ENCODE measurements at places on chromosomes 16 and 17.
A peak's percentile ranks its signal among the peaks of the same experiment; 100 is the strongest.

- no peak for DNase-seq
Measured at GRCh38 chr16:82008957-82009592, 2.2 kb downstream of the SDR42E1 start.

DNA sequence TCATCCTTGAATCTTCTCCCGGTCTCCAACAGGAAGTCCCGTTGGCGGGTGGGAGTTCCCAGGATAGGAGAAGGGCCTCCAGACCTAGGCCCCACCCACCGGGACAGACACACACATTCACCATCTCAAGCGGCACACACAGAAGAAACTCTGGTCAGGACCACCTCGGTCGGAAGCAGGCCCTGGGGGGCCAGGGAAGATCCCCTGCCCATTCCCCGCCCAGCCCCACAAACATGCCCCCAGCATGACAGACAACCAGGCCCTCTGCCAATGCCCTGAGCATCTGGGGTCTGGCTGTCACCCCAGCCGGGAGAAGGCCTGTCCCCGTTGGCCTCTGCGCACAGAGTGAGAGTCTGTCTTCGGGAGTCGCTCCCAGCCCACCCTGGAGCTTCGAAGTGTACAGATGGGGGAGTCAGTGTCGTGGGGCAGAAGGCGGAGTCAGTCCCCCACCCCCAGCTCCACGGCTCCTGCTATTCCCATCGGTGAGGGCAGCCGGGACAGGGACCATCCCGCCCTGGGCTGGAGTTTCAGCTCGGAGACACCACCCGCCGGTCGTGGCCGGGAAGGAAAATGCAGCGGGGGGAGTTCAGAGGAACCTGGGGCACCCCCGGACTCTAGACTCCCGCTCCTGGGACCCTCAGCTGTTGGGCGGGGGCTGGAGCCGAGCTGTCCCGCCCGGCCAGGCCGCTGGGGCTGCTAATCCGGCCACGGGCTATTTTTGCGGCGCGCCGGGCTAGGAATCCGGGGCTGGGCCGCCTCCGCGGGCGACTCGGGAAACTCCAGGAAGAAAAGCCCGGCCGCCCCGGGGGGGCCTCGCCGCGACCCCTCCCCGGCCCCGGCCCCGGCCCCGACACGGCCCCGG, 660 bp downstream of the RHBDF1 start:
- no peak for DNase-seq

DNA sequence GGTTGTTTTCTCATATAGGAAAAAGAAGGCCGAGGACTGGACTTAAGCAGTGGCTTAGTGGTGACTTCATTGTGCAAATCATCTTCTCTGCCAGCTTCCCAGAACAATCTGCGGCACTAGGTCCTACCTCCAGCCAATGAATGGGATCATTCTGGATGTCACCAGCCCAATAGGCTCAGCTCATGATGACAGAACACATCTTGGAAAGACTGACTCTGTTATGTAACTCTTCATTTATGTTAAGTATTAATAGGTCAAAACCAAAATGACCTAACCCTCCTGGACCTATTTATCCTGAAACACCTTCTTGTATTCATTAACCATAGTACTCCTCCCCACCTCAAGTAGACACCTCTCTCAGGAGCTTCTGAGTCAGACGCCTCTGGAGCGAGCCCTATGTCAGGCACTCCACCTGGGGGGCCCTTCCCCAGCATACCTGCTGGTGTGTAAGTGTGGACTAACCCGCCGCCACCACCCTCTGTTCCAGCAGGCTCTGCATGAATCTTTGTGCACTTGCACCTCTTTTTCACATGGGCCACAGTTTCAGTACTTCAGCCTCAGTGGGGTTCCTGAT, 7.2 kb downstream of the ARL2BP start:
- no peak for DNase-seq

- no peak for DNase-seq
Measured at GRCh38 chr17:3835410-3836229, 10.4 kb downstream of the NCBP3 start.

DNA sequence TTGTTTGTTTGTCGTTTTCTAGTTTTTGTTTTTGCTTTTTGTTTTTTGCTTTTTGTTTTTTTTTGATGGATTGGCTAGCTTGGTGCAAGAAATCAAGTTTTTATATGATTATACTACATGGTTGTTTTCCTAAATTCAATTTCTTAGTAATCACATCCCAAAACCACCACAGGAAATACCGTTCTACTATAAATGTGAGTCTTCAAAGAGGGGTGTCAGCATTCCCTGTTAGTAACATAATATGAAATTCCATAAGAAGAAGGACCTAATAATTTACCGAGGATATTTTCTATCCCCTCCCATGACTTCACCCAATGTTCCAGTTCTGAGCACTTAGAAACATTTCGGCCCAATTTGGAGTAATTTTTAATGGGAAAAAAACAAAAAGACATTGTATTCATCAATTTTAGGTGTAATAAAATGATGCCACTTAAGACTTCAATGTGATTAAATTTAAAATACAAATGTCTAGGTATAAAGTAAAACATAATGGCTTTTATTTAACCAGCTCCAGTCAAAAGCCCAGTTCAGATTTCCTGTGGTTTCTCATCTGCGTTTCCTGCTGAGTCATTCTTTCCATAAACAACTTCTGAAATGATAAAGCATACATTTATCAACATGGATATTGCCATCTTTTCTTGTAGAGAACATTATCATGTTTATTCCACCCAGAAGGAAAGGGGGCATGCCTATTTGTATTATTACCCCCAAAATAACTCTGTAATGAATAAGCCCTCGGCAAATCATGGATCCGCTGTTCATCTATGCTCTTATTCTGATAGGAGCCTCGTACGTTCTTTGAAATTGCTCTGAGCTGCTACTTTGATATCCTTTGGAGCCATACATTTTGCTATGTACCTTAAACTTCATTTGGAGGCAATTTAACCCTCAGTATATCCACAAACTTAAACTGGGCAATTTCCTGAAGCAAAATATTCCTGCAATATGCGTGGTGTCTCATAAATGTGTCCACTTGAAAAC, 28.1 kb downstream of the HSBP1 start:
- DNase-seq = no peak

- DNase-seq = no peak
Measured at GRCh38 chr16:66057057-66057456, 309.4 kb upstream of the CDH5 start.

GRCh38 chr16:50377001-50377400, 8.2 kb upstream of the BRD7 start:
- DNase-seq = no peak

GRCh38 chr17:62600805-62601204, 26.7 kb upstream of the MRC2 start:
- DNase-seq = no peak

DNA sequence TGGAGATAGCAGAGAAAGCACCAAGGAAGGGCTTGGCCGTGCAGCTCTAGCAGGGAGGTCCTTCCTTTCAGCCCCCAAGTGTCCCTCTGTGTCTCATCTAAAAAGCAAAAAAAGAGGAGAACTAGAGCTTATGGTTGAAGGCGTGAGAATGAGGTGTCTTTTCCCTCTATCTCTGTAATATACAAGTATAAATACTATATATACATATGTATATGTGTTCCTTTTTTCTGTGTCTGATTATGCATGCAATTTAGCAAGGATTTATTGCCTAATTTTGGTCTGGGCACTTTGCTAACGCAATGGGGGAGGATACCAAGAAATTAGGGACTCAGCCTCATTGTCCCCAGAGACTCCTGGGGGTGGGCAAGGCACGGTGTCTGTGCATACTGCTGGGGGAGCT, 90.2 kb upstream of the CCL2 start:
- no peak for DNase-seq

DNA sequence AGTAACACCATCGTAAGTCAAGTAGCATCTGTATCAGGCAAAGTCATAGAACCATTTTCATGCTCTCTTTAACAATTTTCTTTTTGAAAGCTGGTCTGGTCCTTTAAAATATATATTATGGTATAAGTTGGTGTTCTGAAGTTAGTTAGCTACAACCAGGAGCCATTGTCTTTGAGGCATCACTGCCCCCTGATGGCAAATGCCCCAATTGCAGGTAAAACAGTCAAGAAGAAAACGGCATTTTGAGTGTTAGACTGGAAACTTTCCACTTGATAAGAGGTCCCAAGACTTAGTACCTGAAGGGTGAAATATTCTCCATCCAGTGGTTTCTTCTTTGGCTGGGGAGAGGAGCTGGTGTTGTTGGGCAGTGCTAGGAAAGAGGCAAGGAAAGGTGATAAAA, 14.1 kb downstream of the TP53 start:
- DNase-seq = peak; percentile 25

DNA sequence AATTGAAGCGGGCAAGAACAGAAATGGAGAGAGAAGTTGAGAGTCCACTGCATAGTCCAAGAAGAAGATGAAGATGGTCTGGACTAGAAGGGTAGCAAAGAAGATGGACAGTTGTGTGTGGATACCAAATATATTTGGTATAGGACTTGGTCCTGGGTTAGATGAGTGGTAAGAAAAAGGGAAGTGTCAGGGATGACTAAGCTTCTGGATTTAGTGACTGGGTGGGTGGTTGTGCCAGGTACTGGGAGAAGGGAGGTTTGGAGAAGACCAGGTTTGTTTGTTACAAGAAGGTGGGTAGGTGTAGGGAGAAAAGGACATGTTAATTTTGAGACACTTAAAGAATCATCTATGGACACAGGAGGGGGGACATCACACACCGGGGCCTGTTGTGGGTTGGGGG, 5.4 kb downstream of the VMP1 start:
- no peak for DNase-seq

GRCh38 chr16:85898521-85899442, at the start of gene IRF8:
IRF8 (plus strand) TSS chr16:85899162; CDS start chr16:85903016, 3,854 bp downstream.
- DNase-seq = peak; percentile 92

- no peak for DNase-seq
Measured at GRCh38 chr16:30623536-30624283, 13.5 kb upstream of the ZNF689 start.

DNA sequence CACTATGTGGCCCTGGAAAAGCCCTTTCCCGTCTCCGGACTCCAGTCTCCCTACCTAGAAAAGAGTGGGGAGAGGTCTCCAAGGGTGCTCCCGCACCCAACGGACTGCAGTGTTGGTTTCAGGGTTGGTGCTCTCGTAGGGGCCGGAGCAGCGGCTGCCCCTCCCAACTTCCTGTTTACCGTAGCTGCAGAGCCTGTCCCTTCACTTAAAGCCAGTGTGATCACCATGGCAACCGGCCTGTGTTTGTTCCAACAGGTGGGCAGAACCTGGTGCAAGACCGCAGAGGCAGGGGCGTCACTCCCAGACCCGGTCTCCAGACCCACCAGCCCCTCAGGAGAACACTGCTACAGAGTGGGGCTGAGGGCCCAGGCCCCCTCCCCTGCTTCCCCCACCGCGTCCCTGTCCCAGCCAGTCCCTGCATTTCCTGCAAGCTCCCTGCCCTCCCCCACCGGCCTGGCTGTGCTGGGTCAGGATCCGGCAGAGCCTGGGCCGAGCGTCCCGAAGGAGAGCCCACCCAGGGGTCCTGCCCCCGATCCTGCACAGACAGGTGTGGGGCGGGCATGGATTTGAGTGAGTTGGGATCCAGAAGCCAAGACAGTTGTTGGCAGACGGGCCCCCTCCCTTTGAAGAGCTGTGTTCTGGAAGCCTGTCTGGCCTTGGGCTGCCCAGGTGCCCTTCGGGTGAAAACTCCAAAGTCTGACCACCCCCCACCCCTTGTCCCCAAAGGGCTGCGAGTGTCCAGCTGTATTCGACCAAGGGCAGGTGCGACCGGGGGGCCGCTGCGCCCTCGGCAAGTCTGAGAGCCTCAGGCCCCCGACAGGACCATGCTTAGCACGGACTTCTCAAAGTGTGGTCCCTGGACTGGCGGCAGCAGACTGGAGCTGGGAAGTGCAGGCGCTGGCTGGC, 1.5 kb upstream of the BAIAP3 start:
- no peak for DNase-seq

DNA sequence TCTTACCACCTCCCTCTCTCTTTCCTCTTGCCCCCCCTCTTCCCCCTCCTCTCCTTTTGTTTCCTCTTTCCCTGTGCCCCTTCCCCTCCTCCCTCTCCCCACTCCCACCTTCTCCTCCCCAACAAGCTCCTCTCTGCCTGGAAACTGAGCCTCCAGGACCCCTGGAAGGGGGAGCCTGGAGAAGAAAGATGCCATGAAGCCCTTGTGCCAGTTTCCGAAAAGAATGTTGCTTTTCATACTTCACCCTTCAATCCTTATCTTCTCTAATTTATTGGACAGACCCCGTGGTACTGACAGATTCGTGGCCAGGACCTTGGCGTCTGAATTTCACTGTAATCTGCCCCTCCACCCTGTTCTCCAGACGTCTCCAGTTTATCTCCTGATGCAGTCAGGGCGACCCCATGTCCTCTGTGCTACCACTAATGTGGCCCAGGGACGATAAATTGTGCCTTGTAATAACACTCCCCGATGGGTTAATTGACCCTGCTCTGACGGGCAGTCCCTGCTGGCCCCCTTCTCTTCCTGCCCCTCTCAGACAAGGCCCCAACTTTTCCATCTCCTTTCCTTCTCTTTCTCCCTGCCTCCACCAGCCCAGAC, 138.4 kb upstream of the GSE1 start:
- DNase-seq = no peak

GRCh38 chr16:84434800-84435199, 66.5 kb downstream of the ATP2C2 start:
- no peak for DNase-seq

DNA sequence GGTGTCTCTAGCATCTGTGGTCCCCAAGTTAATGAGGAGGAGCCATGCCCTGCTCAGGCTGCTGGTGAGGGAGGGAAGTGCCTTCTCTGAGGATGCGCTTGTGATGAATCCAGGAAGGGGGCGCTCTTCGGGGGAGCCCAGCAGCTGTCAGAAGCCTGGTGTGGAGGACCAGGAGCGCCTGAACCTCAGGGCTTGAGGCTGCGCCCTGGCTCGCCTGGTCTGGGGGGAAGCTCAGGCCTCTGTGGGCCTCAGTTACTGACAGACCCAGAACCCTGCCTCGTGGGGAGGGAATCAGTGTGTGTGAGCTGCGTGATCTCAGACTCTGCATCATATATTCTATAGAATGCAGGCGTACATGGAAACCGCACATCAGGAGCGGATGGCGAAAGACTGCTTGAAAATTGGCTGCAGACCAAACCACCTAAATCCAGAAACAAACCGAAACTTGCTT, 126.1 kb downstream of the SEC14L1 start:
- DNase-seq = no peak

- DNase-seq = no peak
Measured at GRCh38 chr17:74541176-74542111, 4.5 kb downstream of the CD300C start.

DNA sequence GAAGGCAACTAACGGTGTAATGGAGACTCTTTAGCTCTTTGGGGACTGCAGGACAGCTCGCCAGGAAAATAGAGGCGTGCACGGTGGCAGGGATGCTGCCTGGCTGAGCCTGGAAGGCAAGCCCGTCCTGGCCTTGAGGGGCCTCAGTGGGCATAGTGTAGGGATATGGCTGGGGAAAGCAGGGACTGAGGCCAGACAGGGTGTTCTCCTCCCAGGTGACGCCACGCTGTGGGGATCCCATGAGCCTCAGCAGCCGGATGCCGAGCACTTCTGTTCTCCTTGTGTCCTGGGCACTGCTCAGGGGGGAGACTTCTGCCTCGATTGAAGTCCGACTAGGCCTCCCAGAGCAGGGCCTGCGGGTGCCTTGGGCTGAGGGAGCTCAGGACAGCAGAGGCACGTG, 89.2 kb downstream of the NPIPB11 start:
- no peak for DNase-seq

All from stimulated activated CD4-positive, alpha-beta T cell treated with anti-CD3 and anti-CD28 coated beads, Interleukin-12 subunit alpha, Interleukin-12 subunit beta, amount 100 ng/mL, for 4 hours (primary cell).